ENCODE measurements at places on chromosomes 2 and 18.

- DNase-seq, result no peak
Measured at GRCh38 chr2:16818203-16818556, 152.5 kb upstream of the CYRIA start.

DNA sequence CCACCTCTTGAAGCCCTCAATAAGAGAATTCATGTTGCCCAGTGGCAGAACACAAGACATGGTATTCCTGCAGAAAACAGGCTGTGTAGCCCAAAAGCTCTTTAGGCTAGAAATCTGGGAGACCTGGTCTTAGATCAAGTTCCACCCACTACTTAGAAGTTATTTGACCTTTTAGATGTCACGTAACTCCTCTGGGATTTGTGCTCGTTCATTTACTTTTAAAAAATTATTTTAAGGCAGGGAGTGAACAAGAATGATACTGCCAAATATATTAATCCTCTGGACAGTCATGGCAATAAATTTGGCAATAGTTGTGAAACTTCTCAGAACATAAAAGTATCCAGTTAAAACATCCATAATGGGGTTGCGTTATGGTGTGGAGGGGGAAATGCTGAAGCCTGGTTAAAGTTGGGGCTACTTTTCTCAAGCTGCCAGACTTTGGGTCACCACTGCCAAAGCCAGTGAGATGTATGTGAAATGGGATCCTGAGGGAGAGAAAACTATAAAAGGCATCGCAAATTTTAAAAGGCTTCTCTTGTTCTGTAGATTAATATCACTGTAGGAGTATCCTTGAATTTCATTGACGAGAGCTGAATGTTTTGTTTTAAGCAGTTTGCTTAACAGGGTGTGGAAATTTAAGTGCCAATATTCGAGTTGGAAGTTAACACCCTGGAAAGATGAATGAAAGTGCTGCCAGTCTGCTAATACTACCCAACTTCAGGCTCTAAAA lies 15.8 kb downstream of the DAPL1 start:
- no peak for DNase-seq

- DNase-seq, result peak; percentile 60
Measured at GRCh38 chr18:57738078-57738477, 65.0 kb downstream of the ATP8B1 start.

DNA sequence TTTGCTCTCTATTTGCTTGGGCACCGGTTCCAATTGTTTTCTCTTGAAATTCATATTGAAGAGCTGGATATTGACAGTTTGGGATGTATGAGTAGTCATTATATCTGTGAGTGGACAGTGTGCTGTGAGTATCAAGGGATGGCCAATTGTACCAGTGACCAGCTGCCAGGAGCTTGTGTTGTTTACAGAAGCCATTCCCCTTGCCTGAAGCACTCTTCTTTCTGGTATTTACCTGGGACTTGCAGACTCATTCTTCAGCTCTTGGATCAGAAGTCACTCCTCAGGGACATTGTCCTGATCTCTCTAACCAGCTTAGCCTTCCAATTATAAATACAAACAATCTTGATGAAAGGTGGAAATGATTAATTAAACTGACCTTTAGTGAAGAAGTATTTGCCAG lies 438.3 kb upstream of the LRATD1 start:
- no peak for DNase-seq

GRCh38 chr18:69480460-69480859 lies 79.8 kb downstream of the DOK6 start:
- no peak for DNase-seq

DNA sequence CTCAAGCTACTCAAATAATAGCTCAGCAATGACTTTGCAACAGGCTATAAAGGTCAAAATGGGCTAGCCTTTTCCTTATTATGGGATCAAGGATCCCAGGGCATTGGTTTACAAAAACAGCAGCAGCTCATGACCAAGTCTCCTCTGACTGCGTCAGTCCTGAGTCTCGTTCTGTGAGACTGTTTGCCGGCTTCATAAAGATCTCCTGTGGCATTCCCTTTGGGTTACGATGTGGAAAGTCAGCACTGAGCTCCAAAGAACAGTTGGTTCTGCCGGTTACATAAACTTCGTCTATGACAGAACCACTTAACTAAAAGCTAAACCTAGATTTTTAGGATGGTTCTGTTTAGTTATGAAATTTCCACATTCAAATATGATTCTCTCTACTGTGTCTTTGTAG lies 674.9 kb downstream of the ZEB2 start:
- no peak for DNase-seq

DNA sequence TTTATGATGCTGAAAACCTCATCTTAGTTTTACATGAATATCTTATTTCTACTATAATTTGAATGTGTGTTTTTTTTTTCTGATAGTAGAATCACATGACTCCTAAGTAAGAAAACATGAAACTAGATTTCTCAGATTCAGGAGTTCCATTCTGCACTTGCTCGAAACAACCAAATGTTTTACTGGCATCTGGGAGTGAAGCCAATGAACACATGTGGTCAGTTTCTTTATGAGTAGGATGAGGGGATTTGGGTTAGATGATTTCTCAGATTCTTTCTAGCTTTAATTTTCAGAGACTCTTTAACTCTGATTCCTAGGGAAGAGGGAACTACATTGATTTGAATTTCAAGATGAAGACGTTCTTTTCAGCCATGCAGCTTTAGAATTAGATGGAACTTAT lies 225.0 kb upstream of the NT5C1B start:
- DNase-seq, result no peak

DNA sequence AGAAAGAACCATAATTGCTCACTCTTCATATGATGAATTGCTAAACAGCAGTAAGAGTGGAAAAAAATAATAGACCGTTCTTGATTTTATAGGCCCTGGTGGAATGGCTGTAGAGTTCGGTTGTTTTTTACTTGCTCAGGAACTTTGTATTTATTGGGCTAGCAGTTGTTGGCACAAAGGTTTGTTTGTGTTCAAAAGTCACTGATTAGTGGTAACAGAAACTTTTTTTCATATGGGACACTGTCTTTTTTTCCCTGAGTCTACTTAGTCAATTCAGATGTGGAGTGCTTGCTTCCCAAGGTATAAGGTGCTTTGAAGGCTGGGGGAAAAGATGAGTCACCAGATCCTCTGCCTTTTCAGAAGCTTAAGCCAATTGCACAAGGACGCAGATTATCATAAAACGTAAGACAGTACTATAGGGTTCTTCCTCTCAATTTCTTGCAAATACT lies 25.8 kb downstream of the PHLPP1 start:
- peak; percentile 56 for DNase-seq

- DNase-seq, result no peak
Measured at GRCh38 chr2:203354966-203355365, 26.8 kb downstream of the ABI2 start.

DNA sequence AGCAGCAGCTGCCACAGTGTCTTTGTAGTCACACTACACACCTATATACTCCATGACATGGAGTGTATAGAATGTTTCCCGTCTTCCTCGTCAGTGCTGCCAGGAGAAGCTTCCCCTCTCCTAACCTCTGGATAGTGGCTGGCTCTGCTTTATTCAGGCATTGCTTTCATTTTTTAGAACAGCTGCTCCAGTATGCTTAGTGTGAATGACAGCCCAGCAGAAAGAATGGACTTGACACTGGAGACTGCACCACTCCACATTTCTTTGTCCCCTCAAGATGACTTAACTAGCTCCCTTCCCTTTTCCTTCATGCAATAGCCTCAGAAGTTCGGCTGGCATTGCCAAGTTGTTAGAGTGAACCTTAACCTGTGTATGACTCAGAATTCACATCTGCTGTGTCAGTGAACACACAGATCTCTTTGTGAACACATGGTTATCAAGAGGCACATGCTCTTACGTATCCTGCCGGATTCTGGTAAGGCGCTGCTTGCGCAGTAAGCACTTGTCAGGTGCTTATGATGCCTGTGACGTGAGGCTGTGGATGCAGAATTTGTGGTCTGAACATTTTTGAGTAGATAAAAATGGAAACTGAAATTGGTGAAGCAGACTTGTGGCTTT lies 73.9 kb downstream of the NEDD4L start:
- DNase-seq, result peak; percentile 68

- no peak for DNase-seq
Measured at GRCh38 chr2:161017780-161018470, 142.3 kb upstream of the TANK start.

- DNase-seq, result no peak
Measured at GRCh38 chr18:78238404-78239089, 741.1 kb upstream of the SALL3 start.

DNA sequence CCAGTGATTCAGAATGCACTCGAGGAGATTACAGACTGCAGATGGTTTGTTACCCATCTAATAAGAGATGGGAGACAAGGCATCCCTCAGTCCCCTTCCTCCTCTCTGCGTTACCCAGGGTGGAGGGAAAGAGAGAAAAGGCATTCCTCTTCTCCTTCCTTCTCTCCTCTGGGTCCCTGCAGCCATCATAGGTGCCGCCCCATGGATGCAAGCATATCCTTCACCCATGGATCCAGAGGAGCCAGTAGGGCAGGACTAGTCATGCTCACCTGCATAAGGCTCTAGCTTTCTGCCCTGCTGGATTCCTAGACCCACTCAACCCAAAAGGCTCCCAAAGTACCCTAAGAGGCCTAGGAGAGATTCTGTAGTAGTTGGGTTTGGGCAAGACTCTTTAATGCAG lies 20.4 kb downstream of the CMPK2 start:
- DNase-seq, result no peak

GRCh38 chr2:224027070-224027469 lies 12.0 kb downstream of the SERPINE2 start:
- DNase-seq, result no peak

- no peak for DNase-seq
Measured at GRCh38 chr18:56756966-56757365, 105.8 kb downstream of the WDR7 start.

DNA sequence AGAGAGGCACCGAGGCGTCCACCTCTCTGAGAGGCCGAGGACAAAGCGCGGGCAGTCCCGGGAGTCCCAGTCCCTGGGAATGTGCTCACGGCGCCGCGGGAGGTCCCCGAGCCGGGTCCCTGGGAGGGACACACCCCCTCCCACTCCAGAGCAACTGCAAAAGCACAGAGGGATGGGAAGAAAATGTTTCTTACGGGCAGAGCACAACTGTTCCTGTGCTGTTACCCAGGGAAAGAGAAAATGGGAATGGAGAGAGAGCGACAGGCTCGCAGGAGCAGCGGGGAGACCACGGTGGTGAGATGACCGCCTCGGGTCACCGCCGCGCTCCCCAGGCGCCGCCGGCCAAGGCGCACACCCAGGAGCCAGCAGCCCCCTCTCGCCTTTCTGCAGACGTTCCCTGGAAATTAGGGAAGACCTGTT lies 1.2 kb upstream of the BCL11A start:
- DNase-seq, result no peak

GRCh38 chr18:56034949-56035348 lies 447.0 kb upstream of the TCF4 start:
- no peak for DNase-seq

DNA sequence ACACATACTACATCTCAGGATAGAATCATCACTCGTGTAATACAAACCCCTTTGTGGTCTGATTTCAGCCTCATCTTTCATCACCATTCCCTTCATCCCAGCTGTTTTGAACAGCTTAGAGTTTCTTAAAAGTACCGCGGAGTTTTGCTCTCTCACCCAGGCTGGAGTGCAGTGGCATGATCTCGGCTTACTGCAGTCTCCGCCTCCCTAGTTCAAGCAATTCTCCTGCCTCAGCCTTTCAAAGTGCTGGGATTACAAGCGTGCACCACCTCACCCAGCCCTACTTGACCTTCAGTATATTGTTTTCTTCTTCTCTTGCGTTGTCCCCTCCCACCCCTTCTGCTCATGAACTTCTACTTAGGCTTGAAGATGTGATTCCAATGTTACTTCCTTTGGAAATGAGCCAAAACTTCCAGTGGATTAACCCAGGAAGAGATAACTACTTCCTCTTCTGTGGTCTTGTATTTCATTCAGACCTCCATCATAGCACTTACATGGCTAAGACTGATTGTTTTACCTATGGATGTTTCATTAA lies 15.8 kb downstream of the ERLEC1 start:
- DNase-seq, result no peak

DNA sequence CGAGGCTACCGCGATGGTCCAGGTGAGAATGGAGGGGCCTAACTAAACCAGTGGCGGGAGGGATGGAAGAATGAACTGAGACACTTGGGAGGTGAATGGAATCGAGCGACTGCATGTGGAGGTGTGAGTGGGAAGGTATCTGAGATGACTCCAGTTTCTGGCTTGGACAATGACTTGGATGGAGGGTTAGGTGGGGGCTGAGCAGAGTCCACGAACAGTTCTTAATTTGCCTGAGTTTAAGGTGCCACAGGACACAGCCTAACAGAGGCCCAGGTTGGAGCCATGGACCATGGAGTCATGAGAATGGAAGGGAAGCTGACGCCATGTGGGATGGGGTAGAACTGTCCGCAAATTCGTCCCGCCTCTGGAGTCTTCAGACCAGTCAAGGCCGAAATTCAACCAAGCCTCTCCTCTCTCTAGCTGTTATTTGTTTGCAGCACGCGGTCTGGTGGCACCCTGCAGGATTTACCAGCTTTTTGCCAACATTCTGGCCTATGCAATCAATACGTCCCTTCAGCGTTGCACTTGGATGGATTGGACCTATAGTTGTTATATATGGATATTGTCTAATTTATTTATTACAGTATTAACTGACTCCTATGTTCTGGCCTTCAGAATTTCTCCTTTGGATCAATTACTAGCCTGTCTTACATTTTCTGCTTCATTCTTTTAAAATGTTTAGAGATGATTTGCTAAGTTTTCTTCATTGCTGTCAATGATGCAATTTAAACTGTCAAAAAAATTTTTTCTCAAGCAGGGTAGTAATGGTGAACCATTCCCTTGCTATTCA lies 940 bp upstream of the BOLA3 start:
- DNase-seq, result no peak

DNA sequence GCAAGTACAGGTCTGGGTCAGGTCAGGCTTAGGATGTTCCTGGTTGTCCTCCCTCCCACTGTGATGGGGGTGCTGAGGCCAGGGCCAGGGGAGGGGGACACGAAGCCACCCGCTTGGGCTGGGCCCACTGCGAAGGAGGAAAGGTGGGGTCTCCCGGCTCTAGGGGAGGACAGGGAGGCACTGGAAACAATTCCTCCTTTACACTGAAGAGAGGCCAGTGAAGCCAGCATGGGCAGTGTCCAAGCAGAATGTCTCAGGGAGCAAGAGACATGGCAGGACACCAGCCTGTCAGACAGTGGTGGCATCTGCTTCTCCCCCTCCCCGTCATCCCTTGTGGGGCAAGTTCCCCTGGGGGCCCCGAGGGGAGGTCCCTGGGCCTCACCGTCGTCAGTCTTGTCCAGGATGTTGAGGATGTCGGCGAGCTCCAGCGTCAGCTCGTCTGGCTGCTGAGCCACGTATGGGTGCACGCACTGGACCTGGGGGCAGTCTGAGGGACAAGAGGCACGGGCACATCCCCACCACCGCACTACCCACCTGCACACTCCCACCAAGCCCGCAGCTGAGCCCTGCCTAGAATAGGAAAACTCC lies 10.8 kb downstream of the SNORC start:
- no peak for DNase-seq

DNA sequence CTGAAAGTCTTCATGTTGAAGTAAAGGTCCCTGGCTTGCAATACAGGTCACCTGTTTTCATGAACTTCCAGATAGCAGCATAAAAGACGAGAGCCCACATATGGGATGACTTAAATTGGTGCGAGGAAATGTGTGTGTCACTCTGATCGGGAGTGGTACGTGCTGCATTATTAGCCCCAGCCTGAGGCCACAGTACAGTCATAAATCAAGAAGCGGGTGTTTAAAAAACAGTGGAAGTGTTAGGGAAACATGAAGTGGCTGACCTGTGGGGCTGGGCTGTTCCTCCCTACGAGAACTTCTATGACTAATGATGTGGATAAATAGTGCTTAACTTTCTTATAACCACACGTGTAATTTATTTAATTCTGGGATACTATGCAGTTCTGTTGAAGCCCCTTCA lies 24.4 kb downstream of the RDH14 start:
- no peak for DNase-seq

- DNase-seq, result no peak
Measured at GRCh38 chr2:135052997-135053474, 944 bp downstream of the RAB3GAP1 start.
